SK-N-SH (cell line): ENCODE measurements at places on chromosomes 3 and 15.

DNA sequence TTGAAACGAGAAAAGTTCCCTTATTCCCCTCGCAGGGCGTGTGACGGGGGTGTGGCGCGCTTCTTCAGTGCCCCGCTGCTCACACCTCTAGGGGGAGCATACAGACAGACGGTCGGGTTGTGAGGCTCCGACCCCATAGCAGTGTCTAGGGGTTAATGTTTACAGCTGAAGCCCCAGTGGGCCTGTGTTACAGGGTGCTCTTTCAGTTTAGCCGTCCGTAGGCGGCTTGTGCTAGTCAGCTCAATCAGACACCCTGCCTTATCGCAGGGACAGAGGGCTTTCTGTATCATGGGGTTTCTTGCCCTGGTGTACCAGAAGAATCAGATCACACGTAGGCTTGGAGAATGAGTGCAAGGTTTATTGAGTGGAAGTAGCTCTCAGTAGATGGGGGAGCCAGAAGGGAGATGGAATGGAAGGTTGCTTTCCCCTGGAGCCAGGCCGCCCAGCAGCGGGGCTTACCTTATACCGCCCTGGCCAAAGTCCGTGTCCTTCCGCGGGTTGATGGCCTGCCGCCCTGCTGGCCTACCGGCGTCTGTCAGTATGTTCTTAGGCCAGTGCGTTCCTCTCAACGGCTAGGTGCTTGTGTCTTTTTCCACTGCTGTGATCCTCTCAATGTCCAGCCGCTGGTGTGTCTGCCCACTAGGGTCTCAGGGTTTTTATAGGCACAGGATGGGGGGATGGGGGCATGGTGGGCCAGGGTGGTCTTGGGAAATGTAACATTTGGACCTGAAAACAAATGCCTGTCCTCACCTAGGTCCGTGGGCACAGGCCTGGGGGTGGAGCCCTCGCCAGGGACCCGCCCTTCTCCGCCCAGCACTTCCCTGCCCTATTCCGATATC is 32.2 kb upstream of the ACP3 start:
- no peak overlapping the region for H3K4me3 ChIP-seq
- H3K36me3 ChIP-seq, result no peaks in the 10 kb centered on the region
- H3K4me1 ChIP-seq, result no peaks in the 10 kb centered on the region

- H3K4me3 ChIP-seq, result no peak overlapping the region
- no peaks in the 10 kb centered on the region for H3K36me3 ChIP-seq
- no peak overlapping the region for H3K27ac ChIP-seq
- no peaks in the 10 kb centered on the region for H3K27me3 ChIP-seq
- no peak for DNase-seq
Observed at GRCh38 chr15:99336794-99337193, 85.5 kb downstream of the LRRC28 start.

DNA sequence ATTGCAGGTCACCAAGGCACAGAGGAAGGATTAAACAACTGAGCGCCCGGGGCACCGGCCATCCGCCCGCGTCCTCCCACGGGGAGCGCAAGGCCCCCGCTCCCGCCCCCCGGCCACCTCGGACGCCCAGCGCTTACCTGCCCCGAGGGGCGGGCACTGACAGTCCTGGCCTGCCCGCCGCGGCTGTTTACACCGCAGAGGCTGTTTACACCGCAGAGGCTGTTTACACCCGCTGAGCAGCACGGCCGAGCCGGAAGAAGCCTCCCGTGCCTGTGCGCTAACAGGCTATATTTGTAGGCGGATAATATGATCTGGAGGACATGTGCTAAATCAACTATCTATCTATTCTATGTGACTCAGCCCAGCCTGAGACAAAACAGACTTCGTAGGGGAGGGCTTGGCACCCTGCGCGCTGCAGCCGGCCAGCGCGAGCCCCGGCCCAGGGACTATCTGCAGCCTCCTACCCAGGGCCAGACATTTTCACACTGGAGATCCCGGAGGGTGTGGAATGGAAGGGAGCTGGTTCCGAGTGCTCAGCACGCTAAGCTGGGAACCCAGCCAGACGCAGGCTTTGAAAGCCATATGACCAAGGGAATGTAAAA is at the start of gene LRRC2:
Gene LRRC2, minus strand, starts transcription at position 263 of the 602 bp plus-strand sequence. CDS start 14,711 bp downstream, outside the sequence.
- peak within 1 kb of the TSS; percentile 47 for H3K27ac ChIP-seq
- H3K4me3 ChIP-seq, result peak within 1 kb of the TSS; percentile 56
- peak; percentile 88 for DNase-seq

GRCh38 chr3:123610331-123610730 is 25.5 kb upstream of the HACD2 start:
- DNase-seq, result no peak
- H3K27me3 ChIP-seq, result no peaks in the 10 kb centered on the region
- no peak overlapping the region for H3K4me3 ChIP-seq
- no peak overlapping the region for H3K27ac ChIP-seq
- no peaks in the 10 kb centered on the region; the same call in 1 of the 2 replicates for H3K4me1 ChIP-seq

- no peak overlapping the region for H3K4me3 ChIP-seq
- no peak overlapping the region for H3K27ac ChIP-seq
- H3K36me3 ChIP-seq, result no peaks in the 10 kb centered on the region
- peaks cover 4% of the 10 kb centered on the region; the same call in 1 of the 2 replicates for H3K27me3 ChIP-seq
- no peak for DNase-seq
- no peaks in the 10 kb centered on the region for H3K4me1 ChIP-seq
Observed at GRCh38 chr3:85495602-85496001, 536.8 kb downstream of the CADM2 start.

GRCh38 chr3:109275702-109276293 is 40.5 kb downstream of the DPPA2 start:
- H3K36me3 ChIP-seq, result no peaks in the 10 kb centered on the region
- H3K27ac ChIP-seq, result no peak overlapping the region
- DNase-seq, result peak; percentile 38

DNA sequence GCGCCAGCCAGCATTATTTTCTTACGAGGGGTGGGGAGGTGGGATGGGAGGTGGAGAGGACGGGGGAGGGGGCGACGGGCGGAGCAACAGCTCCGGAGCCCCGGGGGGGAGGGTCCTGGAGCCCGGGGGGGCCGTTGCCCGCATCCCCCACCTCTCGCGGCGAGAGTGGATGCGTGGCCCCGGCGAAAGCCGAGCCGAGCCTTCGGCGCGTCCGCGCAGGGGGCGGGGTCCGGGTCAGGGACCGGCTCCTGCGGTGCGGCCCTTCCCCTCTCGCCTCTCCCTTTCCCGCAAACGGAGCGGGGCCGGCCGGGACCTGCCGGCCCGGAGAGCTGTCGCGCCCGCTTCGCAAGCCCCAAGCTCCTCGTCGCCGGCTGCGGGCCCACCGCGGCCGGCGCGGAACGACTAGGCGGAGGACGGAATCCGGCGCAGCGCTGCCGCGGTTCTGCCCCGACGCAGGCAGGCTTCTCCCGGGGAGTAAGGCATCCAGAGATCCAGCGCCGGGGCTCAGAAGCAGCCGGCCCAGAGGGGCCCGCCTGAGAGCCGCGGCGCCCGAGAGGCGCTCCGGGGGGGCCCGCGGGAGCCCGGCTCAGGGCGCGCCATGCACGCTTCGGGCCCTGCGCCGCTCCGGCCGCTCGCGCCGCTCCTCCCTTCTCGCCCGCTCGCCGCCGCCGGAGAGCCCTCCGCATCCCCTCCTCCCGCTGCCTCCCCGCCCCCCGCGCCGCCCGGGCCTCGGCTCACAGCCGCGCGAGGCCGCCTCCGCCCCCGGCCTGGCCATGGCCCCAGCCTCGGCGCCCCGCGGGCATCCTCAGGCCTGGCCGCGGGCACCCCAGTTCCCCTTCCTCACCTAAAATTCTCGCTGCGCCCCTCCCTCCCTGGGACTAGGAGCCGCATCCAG is 459 bp upstream of the ADCY5 start:
- H3K4me1 ChIP-seq, result peaks cover 5% of the 10 kb centered on the region; the same call in 1 of the 2 replicates
- peak; percentile 91 for DNase-seq
- peak overlapping the region; percentile 62 for H3K4me3 ChIP-seq
- no peaks in the 10 kb centered on the region for H3K36me3 ChIP-seq
- peaks cover 52% of the 10 kb centered on the region for H3K27me3 ChIP-seq

- no peak overlapping the region for H3K27ac ChIP-seq
- peaks cover 11% of the 10 kb centered on the region for H3K36me3 ChIP-seq
- no peaks in the 10 kb centered on the region; the same call in 1 of the 2 replicates for H3K4me1 ChIP-seq
Observed at GRCh38 chr15:68078365-68078764, 24.2 kb downstream of the PIAS1 start.

- DNase-seq, result no peak
- H3K4me1 ChIP-seq, result no peaks in the 10 kb centered on the region
- H3K4me3 ChIP-seq, result no peak overlapping the region
Observed at GRCh38 chr3:190849607-190850006, 12.9 kb downstream of the GMNC start.

GRCh38 chr3:125148836-125149235 is 63.7 kb downstream of the SLC12A8 start:
- no peaks in the 10 kb centered on the region for H3K36me3 ChIP-seq
- H3K27ac ChIP-seq, result no peak overlapping the region
- H3K4me3 ChIP-seq, result no peak overlapping the region
- no peak for DNase-seq
- H3K27me3 ChIP-seq, result no peaks in the 10 kb centered on the region
- H3K4me1 ChIP-seq, result peaks cover 10% of the 10 kb centered on the region; the same call in 1 of the 2 replicates

GRCh38 chr3:132380920-132381319 is 36.4 kb upstream of the DNAJC13 start:
- no peaks in the 10 kb centered on the region for H3K36me3 ChIP-seq
- H3K27ac ChIP-seq, result no peak overlapping the region
- no peak for DNase-seq
- no peaks in the 10 kb centered on the region for H3K4me1 ChIP-seq

- no peaks in the 10 kb centered on the region for H3K27me3 ChIP-seq
- no peaks in the 10 kb centered on the region for H3K36me3 ChIP-seq
- H3K27ac ChIP-seq, result no peak overlapping the region
- no peak overlapping the region for H3K4me3 ChIP-seq
- H3K4me1 ChIP-seq, result no peaks in the 10 kb centered on the region
- DNase-seq, result no peak
Observed at GRCh38 chr3:3201611-3202010, 22.1 kb upstream of the CRBN start.

- no peak for DNase-seq
- no peak overlapping the region for H3K4me3 ChIP-seq
- no peaks in the 10 kb centered on the region for H3K27me3 ChIP-seq
- peaks cover 3% of the 10 kb centered on the region; the same call in 1 of the 2 replicates for H3K4me1 ChIP-seq
- H3K27ac ChIP-seq, result no peak overlapping the region
- H3K36me3 ChIP-seq, result no peaks in the 10 kb centered on the region
Observed at GRCh38 chr15:69222002-69222474, 61.6 kb downstream of the GLCE start.

GRCh38 chr3:194536871-194537637 is 50.3 kb upstream of the ATP13A3 start:
- no peak overlapping the region for H3K4me3 ChIP-seq
- peak overlapping the region; percentile 47 for H3K27ac ChIP-seq
- no peaks in the 10 kb centered on the region for H3K36me3 ChIP-seq
- no peaks in the 10 kb centered on the region for H3K27me3 ChIP-seq

DNA sequence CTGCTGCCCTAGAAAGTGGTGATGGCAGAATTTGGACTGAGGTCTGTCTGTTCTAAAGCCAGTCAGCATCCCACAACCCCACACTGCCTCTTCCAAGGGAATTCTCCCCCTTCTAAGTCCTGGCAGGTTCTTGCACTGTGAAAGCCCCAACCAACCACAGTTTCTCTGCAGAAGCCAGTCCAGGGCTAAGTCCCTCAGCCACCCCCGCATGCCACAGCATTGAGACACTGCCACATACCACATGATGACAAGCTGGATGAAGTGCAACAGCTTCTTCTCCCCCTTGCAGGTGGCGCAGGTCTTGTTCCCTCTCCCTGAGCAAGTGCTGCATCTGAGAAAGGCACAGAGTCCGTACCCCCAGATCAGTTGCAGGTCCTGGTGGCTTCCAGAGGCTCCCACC is 18.6 kb downstream of the SSUH2 start:
- no peaks in the 10 kb centered on the region for H3K4me1 ChIP-seq
- no peak for DNase-seq
- no peaks in the 10 kb centered on the region for H3K36me3 ChIP-seq
- H3K27me3 ChIP-seq, result no peaks in the 10 kb centered on the region
- H3K4me3 ChIP-seq, result no peak overlapping the region

- DNase-seq, result no peak
- no peaks in the 10 kb centered on the region for H3K27me3 ChIP-seq
- H3K4me3 ChIP-seq, result no peak overlapping the region
Observed at GRCh38 chr3:79148786-79149185, 619.0 kb downstream of the ROBO1 start.

DNA sequence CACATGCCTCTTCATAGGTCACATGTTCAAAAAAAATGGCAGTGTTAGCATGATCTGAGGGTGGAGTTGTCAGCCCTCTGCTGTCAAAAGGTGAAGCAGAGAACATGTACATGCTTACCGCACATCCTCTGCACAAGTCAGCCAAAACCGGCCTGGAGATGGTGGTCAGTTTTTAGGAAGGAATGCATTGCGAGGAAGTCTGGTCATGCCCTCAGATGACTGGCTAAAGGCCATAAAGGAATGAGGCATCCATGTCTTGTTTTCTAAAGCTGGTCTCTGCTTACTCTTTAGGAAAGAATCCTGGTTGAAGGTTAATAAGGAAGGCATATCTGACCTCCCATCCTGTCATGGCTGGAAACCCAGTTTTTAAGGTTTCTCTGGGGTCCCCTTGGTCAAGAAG is 292.0 kb upstream of the CCDC54 start:
- H3K4me3 ChIP-seq, result no peak overlapping the region
- H3K27ac ChIP-seq, result no peak overlapping the region
- no peak for DNase-seq
- no peaks in the 10 kb centered on the region for H3K27me3 ChIP-seq
- no peaks in the 10 kb centered on the region for H3K36me3 ChIP-seq

GRCh38 chr15:38085931-38086568 is 151.6 kb downstream of the TMCO5A start:
- H3K27me3 ChIP-seq, result no peaks in the 10 kb centered on the region
- H3K4me3 ChIP-seq, result no peak overlapping the region
- no peaks in the 10 kb centered on the region for H3K36me3 ChIP-seq

DNA sequence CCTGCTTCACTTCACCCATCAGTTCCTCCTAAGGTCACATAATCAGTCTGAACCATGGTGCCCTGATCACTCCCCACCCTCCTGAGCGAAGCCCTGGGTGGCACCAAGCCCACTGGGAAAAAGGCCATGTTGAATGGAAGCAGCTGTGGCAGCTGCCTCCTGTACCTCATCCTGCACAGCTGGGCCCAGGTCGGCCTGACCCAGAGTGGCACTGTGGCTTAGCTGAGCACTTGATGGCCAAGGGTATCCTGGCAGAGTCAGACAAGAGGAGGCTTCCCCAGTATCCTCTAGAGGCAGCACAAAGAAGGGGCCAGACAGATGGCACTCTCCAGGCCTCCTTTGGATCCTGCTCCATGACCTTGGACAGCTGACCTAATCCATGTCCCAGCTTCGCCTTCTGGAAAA is 68.4 kb downstream of the TLE3 start:
- no peak for DNase-seq
- H3K4me3 ChIP-seq, result no peak overlapping the region
- peaks cover 20% of the 10 kb centered on the region for H3K27me3 ChIP-seq
- no peaks in the 10 kb centered on the region for H3K36me3 ChIP-seq

DNA sequence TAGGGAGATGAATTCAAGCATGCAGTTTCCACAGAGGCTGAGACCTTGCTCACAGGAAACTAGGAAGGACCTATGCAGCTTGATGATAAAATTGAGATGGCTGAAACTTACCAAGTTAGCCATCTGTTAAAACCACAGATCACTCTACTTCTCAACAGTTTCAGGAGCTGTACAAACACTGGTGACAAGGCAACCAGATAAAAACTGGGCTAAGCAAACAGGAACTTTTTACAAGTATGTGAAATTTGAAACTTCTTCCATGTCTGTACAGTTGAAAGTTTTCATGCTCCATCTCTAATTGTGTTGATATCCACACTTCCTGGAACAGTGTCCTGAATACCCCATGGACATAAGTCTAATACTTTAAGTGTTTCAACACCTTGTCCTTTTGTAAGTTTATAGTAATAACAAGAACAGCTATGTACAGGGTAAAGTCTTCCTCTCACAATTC is 78.2 kb downstream of the FAIM start:
- no peaks in the 10 kb centered on the region for H3K27me3 ChIP-seq
- peak overlapping the region; percentile 11 for H3K27ac ChIP-seq
- no peak for DNase-seq
